Adrenal gland (tissue), 19 donors: ENCODE measurements at places on chromosomes 12 and 14.

DNA sequence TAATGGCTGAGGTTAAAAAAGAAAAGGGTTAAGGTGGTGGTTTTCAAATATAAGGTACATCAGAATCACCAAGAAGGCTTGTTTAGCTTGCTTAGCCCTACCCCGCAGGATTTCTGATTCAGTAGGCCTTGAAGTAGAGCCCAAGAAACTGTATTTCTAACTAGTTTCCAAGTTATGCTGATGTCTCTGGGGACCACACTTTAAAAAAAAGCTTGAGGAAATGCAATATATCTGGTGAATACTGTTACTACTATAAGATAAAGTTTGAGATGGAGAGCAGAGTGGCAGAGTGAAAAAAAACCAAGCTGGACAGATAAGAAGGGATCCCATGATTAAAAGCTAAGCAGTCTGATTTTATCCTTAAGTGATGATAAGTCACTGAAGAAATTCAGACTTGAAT is 18.3 kb upstream of the GXYLT1 start:
- DNase-seq = no peak

DNA sequence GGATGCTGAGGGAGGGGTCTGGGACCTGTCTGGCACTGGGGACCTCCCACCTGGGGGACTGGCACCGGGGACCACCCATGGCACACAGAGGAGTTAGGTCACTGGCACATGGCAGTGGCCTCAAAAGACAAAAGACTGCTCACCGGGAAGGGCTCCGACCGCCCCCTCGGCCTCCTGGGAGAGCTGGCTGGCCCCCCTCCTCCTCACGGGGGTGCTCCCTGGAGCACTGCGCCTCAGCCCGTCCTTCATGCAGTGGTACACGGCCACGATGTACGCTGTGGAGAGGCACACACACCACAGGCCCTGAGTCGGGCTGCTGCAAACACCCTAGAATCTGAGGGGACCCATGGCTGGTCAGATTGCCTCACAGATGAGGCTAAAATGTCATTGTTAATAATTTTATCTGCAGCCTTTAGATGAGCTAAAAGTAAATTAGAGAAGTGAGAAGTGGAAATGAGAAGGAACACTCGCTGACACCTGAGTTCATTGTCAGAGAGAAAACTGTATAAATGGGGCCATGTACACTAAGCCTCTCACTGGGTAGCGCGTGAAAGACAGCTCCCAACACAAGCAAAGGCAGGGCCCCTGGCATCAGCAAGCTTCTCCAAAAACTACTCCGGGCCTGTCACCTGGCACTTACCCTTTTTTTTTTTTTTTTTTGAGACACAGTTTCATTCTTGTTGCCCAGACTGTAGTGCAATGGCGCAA is 14.1 kb downstream of the P2RX2 start:
- DNase-seq = no peak

- DNase-seq = no peak
Observed at GRCh38 chr14:34046799-34047520, 96.1 kb upstream of the EGLN3 start.

GRCh38 chr12:97575403-97576193 is 113.0 kb downstream of the RMST start:
- DNase-seq = no peak

GRCh38 chr12:117343849-117344248 is 17.6 kb downstream of the NOS1 start:
- DNase-seq = no peak
